Caki2 (cell line): ENCODE measurements at places on chromosomes 2 and 18. TPM values are rescaled to one million over a fixed set of nuclear protein-coding genes. Genes with fewer than 3 reads are reported as not detected.
A peak's percentile ranks its signal among the peaks of the same experiment; 100 is the strongest.

CRYGC gene
- not detected in 2 replicates for total RNA-seq

PCBP1 gene
- 127 and 135 TPM in 2 replicates for total RNA-seq

SH3BP4 gene
- 33.9 and 38.4 TPM in 2 replicates for total RNA-seq

DES gene
- 4.9 TPM in 1 of 2 replicates, not detected in the other for total RNA-seq

CCDC74B gene
- 19.9 and 37.3 TPM in 2 replicates for total RNA-seq

FIGN gene
- total RNA-seq, result 2.1 and 5.5 TPM in 2 replicates

REG1B gene
- not detected in 2 replicates for total RNA-seq

GREB1 gene
- 0.20 and 0.91 TPM in 2 replicates for total RNA-seq

CIB4 gene
- not detected in 2 replicates for total RNA-seq

DHRS9 gene
- 0.70 and 0.88 TPM in 2 replicates for total RNA-seq

TDRD15 gene
- total RNA-seq, result not detected in 2 replicates

DNA sequence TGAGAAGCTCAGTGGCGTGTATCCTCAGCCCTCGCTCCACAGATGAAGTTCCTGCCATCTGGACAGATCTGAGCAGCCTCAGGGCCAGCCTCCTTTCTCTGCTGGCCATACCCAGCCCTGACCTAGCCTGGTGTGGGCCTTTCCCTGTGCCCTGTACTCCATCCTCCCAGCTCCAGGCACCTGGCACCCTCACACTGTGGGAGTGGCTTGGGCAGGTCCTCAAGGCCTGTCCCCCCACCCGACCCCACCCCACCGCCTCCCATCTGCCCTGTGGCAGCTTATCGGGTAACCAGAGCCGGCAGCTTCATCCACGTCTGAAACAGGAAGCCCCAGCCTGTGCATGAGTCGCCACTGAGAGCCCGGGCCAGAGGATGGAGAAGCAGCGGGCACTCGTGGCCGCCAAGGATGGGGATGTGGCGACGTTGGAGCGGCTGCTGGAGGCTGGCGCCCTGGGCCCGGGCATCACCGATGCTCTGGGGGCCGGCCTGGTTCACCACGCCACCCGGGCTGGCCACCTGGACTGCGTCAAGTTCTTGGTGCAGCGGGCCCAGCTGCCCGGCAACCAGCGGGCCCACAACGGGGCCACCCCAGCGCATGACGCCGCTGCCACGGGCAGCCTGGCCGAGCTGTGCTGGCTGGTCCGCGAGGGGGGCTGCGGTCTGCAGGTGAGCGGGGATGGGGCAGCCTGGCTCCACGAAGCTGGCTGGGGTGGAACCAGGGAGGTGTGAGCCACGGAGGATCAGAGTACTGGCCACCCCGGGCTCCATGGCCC, at the start of gene ESPNL:
Gene ESPNL, plus strand, starts transcription at position 292 of the 772 bp plus-strand sequence. Its CDS starts 80 bp downstream, at position 372.
- DNase-seq, result peak; percentile 32

DNA sequence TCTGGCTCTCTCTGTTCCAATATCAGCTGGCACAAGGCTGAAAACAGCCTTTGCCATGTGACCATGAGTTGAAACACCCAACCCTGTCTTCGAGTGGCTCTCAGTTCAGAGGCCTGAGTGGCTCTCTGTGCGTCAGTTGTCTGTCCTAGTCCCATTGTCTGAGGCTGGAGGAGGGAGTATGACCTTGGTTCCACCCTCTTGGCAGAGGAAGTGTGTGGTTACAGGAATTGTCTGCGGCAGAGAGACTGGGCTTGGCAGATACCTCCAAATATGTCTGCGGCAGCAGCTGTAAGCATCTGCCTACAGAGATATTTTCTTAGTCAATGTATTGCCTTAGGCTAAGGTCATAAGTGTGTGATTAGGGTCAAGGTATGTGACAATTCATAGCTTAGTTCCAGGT, 32.6 kb downstream of the CNGA3 start:
- no peak for DNase-seq

DNA sequence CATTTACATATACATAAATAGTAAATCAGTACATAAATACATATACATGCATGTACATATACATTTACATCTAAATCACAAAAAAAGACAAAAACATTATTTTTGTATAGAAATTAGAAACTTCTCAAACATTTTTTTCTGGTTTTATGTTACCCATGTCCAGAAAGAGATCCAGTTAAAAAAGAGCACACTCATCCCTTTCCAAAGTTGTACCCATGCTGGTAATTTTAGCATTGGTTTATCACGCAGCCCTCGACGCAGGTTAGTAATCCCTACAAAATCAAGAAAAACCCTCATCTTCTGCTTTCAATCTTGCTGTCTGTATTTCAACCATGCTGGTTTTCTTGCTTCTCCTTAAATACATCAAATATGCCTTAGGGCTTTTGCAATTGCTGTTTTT, 10.5 kb downstream of the SCN9A start:
- no peak for DNase-seq

DNA sequence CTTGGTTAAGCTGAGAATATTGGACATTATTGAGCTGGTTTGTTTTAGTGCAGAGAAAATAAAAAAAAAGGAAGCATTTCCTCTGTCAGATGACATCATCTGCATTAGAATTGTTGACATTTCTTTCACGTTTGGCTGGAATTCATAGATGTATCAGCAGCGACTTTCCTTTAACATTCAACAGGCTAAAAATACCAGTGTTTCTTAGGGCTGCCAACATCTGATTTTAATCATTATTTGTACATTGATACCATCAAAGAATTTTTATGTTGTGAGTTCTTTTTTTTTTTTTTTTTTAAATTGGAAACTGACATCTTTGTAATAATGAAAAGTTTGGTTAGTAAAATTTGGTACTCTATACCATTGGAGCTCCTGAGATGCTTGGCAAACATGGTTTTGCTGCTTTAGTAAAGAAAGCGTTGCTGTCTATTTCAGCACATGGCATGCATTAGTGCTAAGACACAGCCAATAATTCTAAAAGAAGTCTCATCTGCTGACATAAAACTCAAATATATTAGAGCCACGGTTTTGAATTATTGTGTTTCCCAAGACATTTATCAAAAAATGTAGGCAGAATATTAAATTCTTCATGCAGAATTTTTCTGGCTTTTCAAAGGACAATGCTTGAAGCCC, 33.6 kb downstream of the GTF2A1L start:
- DNase-seq, result no peak

DNA sequence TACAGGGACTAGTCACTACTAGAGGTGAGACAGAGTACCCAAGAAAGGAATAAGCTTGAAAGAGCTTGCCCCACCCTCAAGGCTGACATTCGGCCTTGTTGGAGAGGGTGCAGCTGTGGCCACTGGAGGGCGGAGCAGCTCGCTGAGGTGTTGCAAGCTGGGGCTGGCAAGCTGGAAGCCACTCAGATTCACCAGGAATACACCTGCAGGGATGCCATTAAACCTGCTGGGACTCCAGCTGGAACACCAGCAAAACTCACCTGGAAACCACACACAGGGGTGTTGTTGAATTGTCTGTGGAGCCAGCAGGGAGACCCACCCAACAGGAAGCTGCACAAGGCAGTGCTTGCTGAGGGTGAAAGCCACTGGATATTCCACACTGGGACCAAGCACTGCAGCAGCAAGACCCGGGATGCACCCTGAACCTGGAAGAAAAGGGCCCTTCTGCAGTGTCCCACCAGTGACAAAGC, 26.1 kb downstream of the KCTD18 start:
- DNase-seq, result peak; percentile 47

GRCh38 chr2:202129841-202130240, 56.8 kb downstream of the KIAA2012 start:
- DNase-seq, result no peak

DNA sequence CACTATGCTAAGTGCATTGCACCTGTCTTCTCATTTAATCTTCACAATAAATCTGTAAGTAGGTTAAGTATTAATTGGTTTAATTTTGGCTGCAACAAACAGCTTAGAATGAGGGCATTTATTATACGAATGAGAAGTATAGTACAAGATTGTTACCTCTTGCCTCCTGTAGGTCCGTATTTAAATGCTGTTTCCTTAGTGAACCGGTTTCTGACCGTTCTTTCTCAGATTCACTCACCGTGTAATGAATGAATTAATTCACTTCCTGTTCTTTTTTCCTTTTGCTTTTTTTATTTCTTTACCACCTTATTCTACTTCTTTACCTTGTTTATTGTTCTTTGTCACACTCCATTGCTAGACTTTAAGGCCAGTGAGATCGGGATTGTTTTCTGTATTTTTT, 153.8 kb upstream of the RASGRP3 start:
- DNase-seq, result no peak

DNA sequence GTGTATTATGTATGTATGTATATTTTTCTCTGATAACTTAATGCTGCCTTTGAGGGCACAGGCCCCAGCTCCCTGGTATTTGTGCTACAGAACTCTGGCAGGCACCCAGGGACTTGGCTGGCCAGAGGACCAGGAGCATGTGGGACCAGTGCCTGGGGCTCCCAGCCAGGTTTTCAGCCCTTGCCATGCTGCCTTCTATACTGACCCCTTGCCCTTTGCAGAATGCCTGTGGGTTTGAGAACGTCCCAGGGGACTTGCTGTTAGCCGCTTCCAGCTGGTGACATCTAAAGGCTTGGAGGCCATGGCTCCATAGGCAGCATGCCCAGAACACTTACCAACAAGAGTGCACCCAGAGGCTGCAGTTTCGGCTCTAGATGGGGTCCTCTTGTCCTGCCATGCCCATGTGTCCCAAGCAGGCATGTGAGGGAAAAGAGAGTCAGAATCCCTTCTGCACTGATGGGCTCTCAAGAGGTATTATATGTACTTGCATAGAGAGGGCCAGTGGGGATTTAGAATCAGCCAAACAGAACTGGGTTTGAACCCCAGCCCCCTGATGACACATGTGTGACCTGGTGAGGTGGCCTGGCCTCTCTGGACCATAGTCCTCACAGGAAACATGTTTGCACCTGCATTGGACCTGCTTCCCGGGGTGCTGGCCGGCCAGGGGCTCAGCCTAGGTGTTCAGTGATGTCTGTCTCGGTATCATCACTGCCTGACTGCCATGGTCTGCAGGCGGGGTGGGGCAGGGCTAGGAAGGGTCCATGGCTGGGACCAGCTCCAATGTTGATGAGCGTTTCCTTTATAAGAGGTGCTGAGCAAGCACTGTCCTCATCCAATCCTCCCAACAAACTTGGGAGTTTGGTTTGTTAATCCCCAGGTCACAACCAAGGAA, 119.2 kb upstream of the FHL2 start:
- DNase-seq, result no peak

DNA sequence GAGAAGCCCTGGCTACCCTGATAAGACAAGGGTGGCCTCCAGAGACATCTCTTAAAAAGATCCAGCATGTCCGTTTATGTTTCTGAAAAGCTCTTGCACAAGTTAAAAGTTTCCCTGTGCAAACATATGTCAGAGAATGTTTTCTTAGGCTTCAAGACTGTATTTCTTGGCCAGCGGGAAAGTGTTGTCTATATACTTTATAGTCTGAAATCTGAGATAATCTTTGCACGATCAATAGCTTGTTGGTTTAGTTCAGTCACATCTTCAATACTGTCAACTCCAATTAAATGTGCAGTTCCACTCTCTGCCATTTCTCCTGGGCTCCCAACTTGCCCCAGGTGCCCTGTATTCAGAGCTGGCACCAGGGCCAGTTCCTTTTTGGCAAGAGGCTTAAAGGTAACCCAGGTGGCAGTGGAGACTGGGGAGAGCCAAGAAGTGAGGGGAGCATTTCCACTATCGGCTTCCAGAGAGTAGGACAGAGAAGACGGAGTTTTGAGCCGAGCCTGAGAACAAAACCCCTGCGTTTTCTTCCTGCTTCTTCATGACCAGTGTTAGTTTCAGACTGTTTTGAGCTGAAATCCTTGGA, 64.4 kb downstream of the ACOXL start:
- DNase-seq, result no peak

DNA sequence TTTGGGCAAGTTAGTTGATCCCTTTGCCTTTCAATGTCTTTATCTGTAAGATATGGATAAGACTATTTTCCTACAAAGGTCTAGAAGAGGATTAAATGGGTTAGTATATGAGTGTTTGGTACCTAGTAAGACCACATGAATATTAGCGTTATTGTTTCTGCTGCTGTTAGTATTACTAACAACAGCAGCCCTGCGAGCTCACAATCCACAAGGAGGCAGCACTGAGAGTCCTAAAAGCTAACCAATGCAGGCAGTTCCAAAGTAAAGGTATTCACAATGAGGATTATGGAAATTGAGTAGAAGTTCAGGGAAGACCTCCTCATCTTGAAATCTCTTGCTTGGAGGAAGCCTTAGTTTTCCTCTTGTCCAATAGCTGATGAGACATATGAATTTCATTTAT, 248.9 kb downstream of the TDRD15 start:
- no peak for DNase-seq

DNA sequence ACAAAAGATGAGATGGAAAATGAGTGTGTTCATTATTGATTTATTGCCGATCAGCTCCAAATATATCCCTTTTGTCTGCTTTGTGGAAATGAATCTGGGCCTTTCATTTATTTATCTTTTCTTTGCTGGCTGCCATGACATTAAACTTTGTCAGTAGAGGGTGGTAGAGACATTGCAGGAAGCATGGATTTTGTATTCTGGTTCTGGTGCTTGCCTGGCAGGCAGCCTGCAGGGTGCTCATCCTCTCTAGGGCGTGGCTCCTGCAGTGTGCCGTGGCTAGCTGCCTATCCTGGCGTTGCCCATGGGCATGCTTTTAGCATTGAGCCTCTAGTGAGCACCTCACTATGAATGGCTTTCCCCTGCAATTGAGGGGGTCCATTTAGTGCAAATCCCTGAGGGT, 593.1 kb downstream of the RNF144A start:
- no peak for DNase-seq

GRCh38 chr18:25174324-25174723, 177.6 kb downstream of the ZNF521 start:
- DNase-seq, result no peak

- DNase-seq, result no peak
Observed at GRCh38 chr2:175792881-175793280, 209.2 kb downstream of the LNPK start.

DNA sequence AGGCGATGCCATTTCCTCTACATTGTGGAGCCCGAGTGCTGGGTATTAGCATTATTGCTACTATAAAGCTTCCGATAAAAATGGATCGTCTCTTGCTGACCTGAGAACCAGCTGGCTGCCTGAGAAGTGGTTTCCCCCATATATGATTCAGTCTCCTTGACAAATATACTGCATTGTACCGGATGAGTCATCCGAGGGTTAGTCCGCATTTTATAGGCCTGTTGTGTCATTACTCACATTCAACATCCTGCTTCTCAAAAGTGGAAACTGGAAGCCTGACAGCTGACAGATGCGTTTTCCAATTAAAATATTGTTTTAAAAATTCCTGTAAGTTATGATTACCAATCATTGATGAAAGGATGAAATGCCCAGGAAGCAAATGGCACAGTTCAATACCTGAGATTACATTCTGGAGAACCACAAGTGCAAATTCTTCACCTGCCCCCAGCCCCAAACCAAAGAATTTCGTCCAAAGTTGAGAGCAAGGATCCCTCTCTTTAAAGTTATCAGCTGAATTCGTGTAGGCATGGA, 65.7 kb downstream of the SPRED2 start:
- peak; percentile 72 for DNase-seq
